ENCODE measurements at places on chromosomes 1 and 21.

- H3K4me1 ChIP-seq: peaks cover 11% of the 10 kb centered on the region
- H3K27ac ChIP-seq: no peak overlapping the region
- no peak for DNase-seq
- H3K27me3 ChIP-seq: no peaks in the 10 kb centered on the region
- no peak overlapping the region for H3K4me3 ChIP-seq
- no peaks in the 10 kb centered on the region for H3K36me3 ChIP-seq
Observed at GRCh38 chr1:61332196-61332753, 249.9 kb downstream of the NFIA start.

- H3K4me3 ChIP-seq: peak within 1 kb of the TSS; percentile 8
- peaks cover 6% of the 10 kb centered on the region for H3K27me3 ChIP-seq
- DNase-seq: no peak
- H3K27ac ChIP-seq: no peak within 1 kb of the TSS
- peaks cover 10% of the 10 kb centered on the region for H3K4me1 ChIP-seq
- no peaks in the 10 kb centered on the region for H3K36me3 ChIP-seq
Observed at GRCh38 chr1:27934818-27935549, at the start of gene SMPDL3B. SMPDL3B (plus strand) TSS chr1:27935000; CDS start chr1:27935184, 184 bp downstream.

GRCh38 chr1:205324781-205325180 lies 3.2 kb upstream of the NUAK2 start:
- peaks cover 3% of the 10 kb centered on the region for H3K27me3 ChIP-seq
- H3K4me1 ChIP-seq: peaks cover 24% of the 10 kb centered on the region
- DNase-seq: no peak
- H3K27ac ChIP-seq: no peak overlapping the region
- H3K4me3 ChIP-seq: no peak overlapping the region
- no peaks in the 10 kb centered on the region for H3K36me3 ChIP-seq

DNA sequence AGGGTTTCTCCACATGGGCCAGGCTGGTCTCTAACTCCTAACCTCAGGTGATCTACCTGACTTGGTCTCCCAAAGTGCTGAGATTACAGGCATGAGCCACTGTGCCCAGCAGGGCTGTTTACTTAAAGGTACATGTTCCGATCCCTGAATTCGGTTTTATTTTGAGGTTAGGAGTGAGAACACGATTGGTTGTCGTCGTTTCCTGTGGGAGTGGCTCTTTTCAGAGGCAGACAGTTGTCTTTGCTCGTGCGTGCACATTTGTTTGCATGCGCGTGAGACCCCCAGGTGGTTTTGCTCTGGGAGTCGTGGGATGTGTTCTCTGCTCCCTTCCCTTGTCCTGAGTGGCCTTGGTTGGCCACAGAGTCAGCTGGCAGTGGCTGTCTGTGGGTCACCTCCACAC lies 60.2 kb downstream of the SKI start:
- H3K27me3 ChIP-seq: no peaks in the 10 kb centered on the region
- no peak overlapping the region for H3K27ac ChIP-seq
- no peak for DNase-seq
- peaks cover 67% of the 10 kb centered on the region for H3K4me1 ChIP-seq
- H3K36me3 ChIP-seq: no peaks in the 10 kb centered on the region

DNA sequence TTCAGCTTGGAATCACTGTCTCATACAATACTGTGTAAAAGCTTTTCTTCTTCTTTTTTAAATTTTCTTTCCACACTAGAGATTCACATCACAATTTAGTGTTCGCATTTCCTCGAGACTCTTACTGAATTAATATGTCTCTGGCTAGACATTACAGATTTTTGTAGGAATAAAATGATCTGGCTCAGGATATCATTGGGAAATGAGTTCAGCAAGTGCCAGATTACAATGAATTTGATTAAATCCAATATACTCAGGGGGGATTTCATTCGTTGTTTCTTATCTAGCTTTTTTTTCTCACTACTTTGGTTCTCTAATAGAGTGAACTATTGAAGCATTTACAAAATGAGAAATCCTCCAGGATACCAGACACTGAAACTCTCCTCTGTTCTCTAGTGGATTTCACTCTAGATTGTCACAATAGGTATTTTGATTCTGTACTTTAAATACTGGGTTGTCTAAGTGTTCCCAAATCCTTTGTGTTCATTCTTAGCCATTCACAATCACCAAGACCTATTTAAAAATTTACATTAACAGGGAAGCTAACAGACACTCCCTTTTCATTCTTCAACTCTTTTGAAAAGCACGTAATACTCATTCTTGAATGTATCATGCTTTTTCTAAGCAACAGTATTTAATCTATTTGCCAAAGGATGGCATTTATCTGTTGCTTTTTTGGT lies 2.8 kb upstream of the TSEN15 start:
- H3K4me1 ChIP-seq: peaks cover 22% of the 10 kb centered on the region
- no peak for DNase-seq
- H3K4me3 ChIP-seq: no peak overlapping the region
- no peaks in the 10 kb centered on the region for H3K27me3 ChIP-seq
- H3K27ac ChIP-seq: no peak overlapping the region

DNA sequence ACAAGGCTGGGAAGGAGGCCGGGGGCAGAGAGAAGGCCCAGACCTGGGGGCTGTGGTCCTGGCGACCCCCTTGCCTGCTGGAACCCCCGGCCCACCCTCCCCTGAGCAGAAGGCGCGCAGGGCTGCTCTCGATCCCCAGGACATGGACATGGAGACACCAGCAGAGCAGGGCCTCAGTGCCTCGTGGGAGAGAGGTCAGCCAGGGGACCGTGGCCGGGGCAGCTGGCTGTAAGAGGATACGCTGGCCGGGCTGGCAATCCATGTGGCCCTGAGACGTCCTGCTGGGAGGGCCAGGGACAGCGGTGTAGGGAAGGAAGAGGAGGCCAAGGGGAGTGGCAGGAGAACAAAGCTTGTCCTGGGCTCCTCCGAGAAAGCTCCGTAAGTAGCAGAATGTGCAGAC lies 132.2 kb downstream of the CASZ1 start:
- DNase-seq: no peak
- no peak overlapping the region for H3K4me3 ChIP-seq

- H3K27ac ChIP-seq: no peak overlapping the region
- H3K27me3 ChIP-seq: no peaks in the 10 kb centered on the region
- no peaks in the 10 kb centered on the region for H3K36me3 ChIP-seq
- H3K4me3 ChIP-seq: no peak overlapping the region
- DNase-seq: no peak
Observed at GRCh38 chr1:72202761-72203160, 79.6 kb downstream of the NEGR1 start.

DNA sequence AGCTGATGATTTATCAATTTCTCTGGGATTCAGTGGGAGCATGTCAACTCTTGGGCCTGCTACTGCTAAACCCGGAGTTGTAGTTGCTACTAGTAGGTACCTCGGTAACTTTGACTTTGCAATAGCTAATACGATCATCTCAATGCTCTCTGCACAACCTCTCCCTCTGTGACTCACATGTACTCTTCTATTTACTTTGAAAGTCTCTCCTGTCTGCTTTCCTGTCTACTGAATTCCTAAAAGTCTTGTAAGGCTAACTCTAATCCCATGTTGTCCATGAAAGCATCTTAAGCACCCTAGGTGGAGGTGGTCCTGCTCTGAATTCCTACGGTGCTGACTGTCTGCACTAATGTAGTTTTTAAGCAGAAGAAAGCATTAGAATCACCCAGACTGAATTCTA lies 29.3 kb downstream of the SLC9C2 start:
- H3K4me1 ChIP-seq: no peaks in the 10 kb centered on the region
- DNase-seq: no peak
- H3K4me3 ChIP-seq: no peak overlapping the region
- H3K27me3 ChIP-seq: no peaks in the 10 kb centered on the region
- no peaks in the 10 kb centered on the region for H3K36me3 ChIP-seq

DNA sequence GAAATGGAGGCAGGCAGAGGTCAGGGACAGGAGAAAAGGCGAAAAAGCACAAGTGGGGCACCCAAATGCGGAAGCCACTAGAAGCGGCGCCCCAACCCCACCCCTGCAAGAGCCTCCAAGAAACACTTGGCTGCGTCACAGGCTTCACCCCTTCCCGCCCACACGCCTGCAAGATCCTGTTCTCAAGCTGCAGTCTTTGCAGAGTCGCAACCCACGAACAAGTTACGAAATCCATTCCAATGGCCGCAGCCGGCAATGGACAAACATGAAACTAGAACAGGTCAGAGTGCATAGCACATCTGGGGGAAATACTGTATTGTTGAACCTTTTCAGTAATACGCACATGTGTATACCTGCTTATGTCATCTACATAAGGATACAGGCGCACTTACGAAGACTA lies 103.6 kb downstream of the PSMG1 start:
- H3K4me3 ChIP-seq: no peak overlapping the region
- no peaks in the 10 kb centered on the region for H3K36me3 ChIP-seq
- peak; percentile 88 for DNase-seq
- peaks cover 27% of the 10 kb centered on the region for H3K4me1 ChIP-seq
- no peaks in the 10 kb centered on the region for H3K27me3 ChIP-seq

DNA sequence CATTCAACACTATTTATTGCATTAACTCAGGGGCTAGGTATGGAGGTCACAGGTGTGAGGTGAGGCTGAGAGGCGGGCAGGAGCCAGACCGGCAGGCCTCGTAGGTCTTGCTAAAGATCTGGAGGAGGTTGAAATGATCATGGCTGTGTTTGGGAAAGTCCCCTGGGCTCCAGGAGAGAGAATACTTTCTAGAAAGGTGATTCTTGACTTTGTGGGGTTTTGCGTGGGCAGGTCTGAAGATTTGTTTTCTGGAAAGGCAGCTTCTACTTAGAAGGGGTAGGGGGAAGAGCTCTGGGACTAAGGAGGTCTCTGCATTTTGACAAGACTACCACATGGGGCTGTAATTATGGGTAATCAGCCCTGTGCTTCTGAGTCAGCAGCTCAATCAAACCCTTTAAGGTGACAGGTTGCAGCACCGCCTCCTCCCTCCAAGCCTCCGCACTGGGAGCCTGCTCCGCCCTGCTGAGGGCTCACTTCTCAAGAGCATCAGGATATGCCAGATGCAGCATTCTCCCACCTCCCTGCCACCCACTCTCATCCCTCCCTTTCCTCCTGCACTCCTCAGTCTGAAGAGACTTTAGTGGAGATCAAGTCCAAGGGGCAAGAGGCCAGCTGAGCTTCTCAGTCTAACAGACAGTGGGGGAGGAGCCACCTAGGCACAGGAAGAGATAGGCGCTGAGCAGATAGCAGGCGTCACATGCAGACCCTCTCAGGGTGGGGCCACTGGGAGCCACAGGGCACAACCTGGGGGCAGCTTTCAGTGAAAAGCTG lies 30.5 kb downstream of the SLC30A1 start:
- H3K27me3 ChIP-seq: no peaks in the 10 kb centered on the region
- H3K4me1 ChIP-seq: no peaks in the 10 kb centered on the region
- H3K36me3 ChIP-seq: no peaks in the 10 kb centered on the region
- no peak overlapping the region for H3K4me3 ChIP-seq
- H3K27ac ChIP-seq: peak overlapping the region; percentile 40

DNA sequence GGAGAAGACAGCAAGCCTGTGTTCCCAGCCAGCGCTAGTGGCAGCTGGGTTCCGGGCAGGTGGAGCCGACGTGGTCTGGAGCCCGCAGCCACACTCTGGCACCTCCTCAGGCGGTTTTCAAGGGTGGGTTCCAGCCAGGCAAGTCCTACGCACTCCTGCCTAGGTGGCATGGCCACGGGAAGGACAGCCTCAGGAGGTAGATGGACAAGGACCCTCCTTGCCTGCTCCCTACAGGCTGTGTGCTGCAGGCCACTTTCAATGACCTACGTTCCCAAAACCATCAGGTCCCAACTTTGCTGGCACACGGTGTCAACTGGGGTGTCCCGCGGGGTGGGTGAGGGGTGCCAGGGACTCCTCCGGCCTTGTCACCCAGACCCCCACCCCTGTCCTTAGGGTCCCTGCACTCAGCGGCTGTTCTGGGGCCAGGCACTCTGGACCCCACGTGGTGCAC lies 6.7 kb upstream of the PTGER3 start:
- no peaks in the 10 kb centered on the region for H3K27me3 ChIP-seq
- DNase-seq: no peak
- H3K27ac ChIP-seq: no peak overlapping the region
- H3K4me3 ChIP-seq: no peak overlapping the region

- DNase-seq: no peak
- H3K4me3 ChIP-seq: no peak overlapping the region
- H3K4me1 ChIP-seq: no peaks in the 10 kb centered on the region
- no peak overlapping the region for H3K27ac ChIP-seq
- no peaks in the 10 kb centered on the region for H3K36me3 ChIP-seq
- no peaks in the 10 kb centered on the region for H3K27me3 ChIP-seq
Observed at GRCh38 chr1:238360474-238360873, 469.8 kb upstream of the ZP4 start.

DNA sequence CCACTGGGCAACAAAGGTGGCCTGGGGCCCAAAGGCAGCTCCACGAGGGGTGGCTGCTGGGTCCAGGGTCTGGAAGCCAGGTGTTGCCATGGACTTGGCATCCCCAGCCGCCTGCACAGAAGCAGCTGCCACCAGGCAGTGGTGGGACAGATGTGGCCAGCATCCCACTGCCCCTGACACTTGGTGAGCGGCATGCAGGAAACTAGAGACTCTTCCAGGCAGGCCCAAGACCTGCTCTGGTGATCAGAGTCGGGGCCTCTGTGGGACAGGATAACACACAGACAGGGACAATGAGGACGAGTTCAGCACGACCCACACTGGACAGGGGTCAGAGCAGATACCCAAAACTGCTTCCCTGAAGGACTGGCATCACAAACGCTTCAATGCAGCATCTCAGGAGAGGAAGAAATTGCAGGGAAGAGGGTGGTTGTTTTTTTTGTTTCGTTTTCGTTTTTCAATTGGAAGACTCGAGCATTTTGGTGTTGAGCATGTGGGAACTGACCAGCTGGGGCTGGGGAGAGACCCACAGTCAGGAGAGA lies 34.1 kb upstream of the RNF187 start:
- no peak for DNase-seq
- no peak overlapping the region for H3K27ac ChIP-seq
- H3K27me3 ChIP-seq: peaks cover 2% of the 10 kb centered on the region
- no peaks in the 10 kb centered on the region for H3K36me3 ChIP-seq
- peaks cover 21% of the 10 kb centered on the region for H3K4me1 ChIP-seq

DNA sequence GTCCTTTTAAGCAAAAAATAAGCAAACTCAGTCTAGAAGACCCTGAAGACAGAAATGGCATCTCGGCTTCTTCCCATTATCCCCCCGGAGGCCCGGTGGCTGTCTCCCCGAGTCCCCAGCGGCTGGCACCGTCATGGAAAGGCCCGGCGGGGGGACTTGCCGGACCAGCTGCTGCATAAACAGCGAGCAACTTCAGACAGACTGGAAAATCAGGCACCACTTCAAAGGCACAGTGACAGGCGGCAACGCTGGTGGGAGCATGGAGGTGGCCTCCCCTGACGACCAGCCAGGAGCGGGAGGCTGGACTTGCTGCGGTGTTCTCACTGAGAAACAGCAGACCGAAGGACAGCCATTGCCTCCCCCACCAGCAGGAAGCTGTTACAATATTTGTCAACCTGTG lies 18.4 kb upstream of the C1QA start:
- H3K4me1 ChIP-seq: no peaks in the 10 kb centered on the region
- no peaks in the 10 kb centered on the region for H3K36me3 ChIP-seq
- DNase-seq: no peak
- peaks cover 98% of the 10 kb centered on the region for H3K27me3 ChIP-seq
- no peak overlapping the region for H3K4me3 ChIP-seq

GRCh38 chr1:109642626-109643025 lies 13.3 kb upstream of the GSTM4 start:
- no peaks in the 10 kb centered on the region for H3K36me3 ChIP-seq
- DNase-seq: no peak
- H3K27ac ChIP-seq: no peak overlapping the region
- H3K4me1 ChIP-seq: peaks cover 11% of the 10 kb centered on the region
- H3K4me3 ChIP-seq: no peak overlapping the region

- H3K27me3 ChIP-seq: no peaks in the 10 kb centered on the region
- no peak overlapping the region for H3K4me3 ChIP-seq
- H3K36me3 ChIP-seq: no peaks in the 10 kb centered on the region
- DNase-seq: no peak
Observed at GRCh38 chr1:174815474-174815908, 184.3 kb upstream of the CACYBP start.
